ENCODE measurements at places on chromosomes 3 and 15.

DNA sequence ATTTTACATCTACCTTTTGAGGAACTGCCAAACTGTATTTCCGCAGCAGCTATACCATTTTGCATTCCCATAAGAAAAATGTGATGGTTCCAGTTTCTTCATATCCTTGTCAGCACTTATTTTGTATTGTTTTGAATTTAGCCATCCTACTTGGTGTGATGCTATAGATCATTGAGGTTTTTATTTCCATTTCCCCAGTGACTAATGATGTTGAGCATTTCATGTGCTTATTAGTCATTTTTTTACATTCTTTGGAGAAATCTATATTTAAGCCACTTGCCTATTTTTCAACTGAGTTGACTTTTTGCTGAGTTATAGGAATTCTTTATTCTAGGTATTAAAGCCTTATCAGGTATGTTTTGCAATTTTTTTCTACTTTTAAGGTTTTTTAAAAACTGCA, 347.6 kb upstream of the RARB start:
- no peak for DNase-seq

- DNase-seq, result peak; percentile 81
Observed at GRCh38 chr3:45064512-45065372, 38.6 kb downstream of the CLEC3B start.

DNA sequence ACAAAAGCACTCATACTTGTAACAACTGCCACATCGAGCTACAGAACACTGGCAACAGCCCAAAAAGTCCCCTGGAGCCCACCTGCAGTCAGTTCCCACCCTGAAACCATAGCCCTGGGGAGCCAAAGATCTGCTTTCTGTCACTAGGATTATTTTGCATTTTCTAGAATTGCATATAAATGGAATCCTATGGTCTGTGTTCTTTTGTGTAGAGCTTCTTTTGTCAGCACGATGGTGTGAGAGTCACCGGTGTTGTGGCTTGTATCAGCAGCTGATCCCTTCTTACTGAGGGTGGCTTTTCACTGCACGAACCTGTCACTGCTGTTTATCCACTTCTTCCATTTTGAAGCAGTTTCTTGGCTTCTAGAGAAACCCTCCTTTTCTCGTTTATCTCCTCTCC, 60.1 kb upstream of the PRR23E start:
- DNase-seq, result no peak

- DNase-seq, result no peak
Observed at GRCh38 chr15:63163217-63163616, 5.9 kb upstream of the RPS27L start.

DNA sequence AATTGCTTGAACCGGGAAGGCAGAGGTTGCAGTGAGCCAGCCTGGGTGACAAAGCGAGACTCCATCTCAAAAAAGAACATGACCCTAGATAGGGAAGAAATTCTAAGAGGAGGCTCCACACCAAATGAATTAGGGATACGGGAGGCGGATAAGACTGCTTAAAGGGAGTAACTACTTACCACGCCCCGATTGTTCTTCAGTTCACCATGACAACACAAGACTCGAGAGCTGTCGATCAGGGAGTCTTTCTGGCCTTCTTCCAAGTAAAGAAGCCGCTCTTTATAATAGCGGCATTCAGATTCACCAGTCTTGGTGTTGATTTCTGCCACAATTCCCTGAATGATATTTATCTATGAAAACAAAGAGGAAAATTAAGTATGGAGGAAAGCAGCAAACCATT, 53.9 kb upstream of the TASOR start:
- DNase-seq, result no peak

- DNase-seq, result no peak
Observed at GRCh38 chr15:66631616-66632263, 65.9 kb upstream of the LCTL start.

Data from stimulated activated CD8-positive, alpha-beta memory T cell treated with anti-CD3 and anti-CD28 coated beads, Interleukin-4, amount 100 ng/mL, for 48 hours (primary cell).